ENCODE measurements at places on chromosomes 3 and 15. TPM values are rescaled to one million over a fixed set of nuclear protein-coding genes. Genes with fewer than 3 reads are reported as not detected.

C3orf22 gene
- total RNA-seq = not detected

KBTBD13 gene
- not detected for total RNA-seq

DCLK3 gene
- total RNA-seq = not detected

PLEKHO2 gene
- 21.7 TPM for total RNA-seq

CCDC13 gene
- 0.38 TPM for total RNA-seq

FSTL1 gene
- 542 TPM for total RNA-seq

MFN1 gene
- 36.7 TPM for total RNA-seq

RARRES1 gene
- 4.2 TPM for total RNA-seq

SLC6A1 gene
- total RNA-seq = 0.19 TPM

CHL1 gene
- not detected for total RNA-seq

OIP5 gene
- 8.3 TPM for total RNA-seq

CFAP20DC gene
- total RNA-seq = 1.0 TPM

PPP1R14D gene
- not detected for total RNA-seq

TMEM41A gene
- 9.4 TPM for total RNA-seq

NR2F2 gene
- 13.7 TPM for total RNA-seq

CPLX3 gene
- not detected for total RNA-seq

TNFSF10 gene
- 36.7 TPM for total RNA-seq

ROBO2 gene
- not detected for total RNA-seq

GOLGA8T gene
- not detected for total RNA-seq

CHRNA7 gene
- 1.8 TPM for total RNA-seq

COL8A1 gene
- total RNA-seq = 686 TPM

SMAD6 gene
- total RNA-seq = 25.6 TPM

HDGFL3 gene
- 54.1 TPM for total RNA-seq

KCNMB2 gene
- not detected for total RNA-seq

PARP15 gene
- 0.18 TPM for total RNA-seq

GABRR3 gene
- not detected for total RNA-seq

PLA2G4E gene
- total RNA-seq = not detected

PIGX gene
- total RNA-seq = 12.7 TPM

TRAT1 gene
- not detected for total RNA-seq

P2RY13 gene
- not detected for total RNA-seq

IGSF11 gene
- not detected for total RNA-seq

GOLGA6L24 gene
- not detected for total RNA-seq

SOX2 gene
- total RNA-seq = not detected

C3orf85 gene
- not detected for total RNA-seq

PLA2G4B gene
- total RNA-seq = 0.27 TPM

FBXW12 gene
- not detected for total RNA-seq

GUCA1C gene
- not detected for total RNA-seq

HGD gene
- not detected for total RNA-seq

FRMD4B gene
- total RNA-seq = 107 TPM

GOLGA6L7 gene
- total RNA-seq = not detected

ALAS1 gene
- 46.7 TPM for total RNA-seq

TRIM42 gene
- not detected for total RNA-seq

CNTN4 gene
- total RNA-seq = under 0.01 TPM

CHRNA5 gene
- total RNA-seq = 2.6 TPM

SLC38A3 gene
- total RNA-seq = not detected

LRRC31 gene
- total RNA-seq = not detected

C2CD4B gene
- 38.2 TPM for total RNA-seq

WDR93 gene
- under 0.01 TPM for total RNA-seq

GHSR gene
- total RNA-seq = not detected

TMEM207 gene
- not detected for total RNA-seq

ACTRT3 gene
- total RNA-seq = 4.3 TPM

B3GNT5 gene
- 18.1 TPM for total RNA-seq

ANKRD28 gene
- total RNA-seq = 106 TPM

PLCH1 gene
- total RNA-seq = 0.09 TPM

TIGIT gene
- not detected for total RNA-seq

MNS1 gene
- total RNA-seq = 0.28 TPM

GOLGA6L10 gene
- total RNA-seq = 0.94 TPM

TM4SF18 gene
- total RNA-seq = 56.6 TPM

GATA2 gene
- total RNA-seq = 12.4 TPM

SPESP1 gene
- total RNA-seq = 1.0 TPM

Data from endothelial cell of coronary artery (primary cell).